PC-9 (cell line): ENCODE measurements at places on chromosomes 3 and 15. TPM values are rescaled to one million over a fixed set of nuclear protein-coding genes. Genes with fewer than 3 reads are reported as not detected.

The ROBO1 gene
- 13.8 and 17.5 TPM in 2 replicates for total RNA-seq

The RPSA gene
- 1,544 and 1,775 TPM in 2 replicates for total RNA-seq

The PLA1A gene
- total RNA-seq = not detected in 2 replicates

DNA sequence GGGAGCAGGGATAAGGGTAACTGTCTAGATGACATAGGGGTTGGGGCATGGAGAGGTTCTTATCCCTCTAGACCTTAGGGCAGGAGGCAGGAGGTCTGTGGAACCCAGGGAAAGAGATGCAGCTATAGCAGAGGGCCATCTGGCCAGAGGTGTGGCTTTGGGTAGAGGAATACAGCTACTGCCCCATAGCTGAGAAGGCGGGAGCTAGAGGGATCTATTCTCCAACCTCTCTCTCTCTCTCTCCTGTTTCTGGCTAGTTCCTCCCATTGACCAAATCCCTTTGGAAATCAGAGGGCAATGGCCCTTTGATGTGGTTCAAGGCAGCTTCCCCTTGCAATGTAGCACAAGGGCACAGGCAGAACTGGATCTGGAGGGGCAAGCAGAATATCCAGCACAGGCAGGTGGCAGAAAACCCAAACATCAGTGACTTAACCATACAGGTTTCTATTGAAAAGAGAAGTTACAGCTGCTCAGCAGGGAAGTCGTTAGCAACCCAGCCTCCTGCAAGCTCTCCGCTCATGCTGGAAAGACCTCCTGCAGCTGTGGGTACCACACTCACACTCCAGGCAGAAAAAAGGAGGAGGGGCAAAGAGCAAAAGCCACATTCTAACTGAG, 22.3 kb upstream of the LMOD3 start:
- DNase-seq = no peak
